ENCODE measurements at places on chromosomes 3 and 15. TPM values are rescaled to one million over a fixed set of nuclear protein-coding genes. Genes with fewer than 3 reads are reported as not detected.
A peak's percentile ranks its signal among the peaks of the same experiment; 100 is the strongest.

- peak overlapping the region; percentile 93 for H3K27ac ChIP-seq
- peaks cover 33% of the 10 kb centered on the region for H3K4me1 ChIP-seq
- DNase-seq: no peak
- H3K27me3 ChIP-seq: no peaks in the 10 kb centered on the region
Measured at GRCh38 chr3:197495059-197495455, 60.7 kb downstream of the BDH1 start.

DNA sequence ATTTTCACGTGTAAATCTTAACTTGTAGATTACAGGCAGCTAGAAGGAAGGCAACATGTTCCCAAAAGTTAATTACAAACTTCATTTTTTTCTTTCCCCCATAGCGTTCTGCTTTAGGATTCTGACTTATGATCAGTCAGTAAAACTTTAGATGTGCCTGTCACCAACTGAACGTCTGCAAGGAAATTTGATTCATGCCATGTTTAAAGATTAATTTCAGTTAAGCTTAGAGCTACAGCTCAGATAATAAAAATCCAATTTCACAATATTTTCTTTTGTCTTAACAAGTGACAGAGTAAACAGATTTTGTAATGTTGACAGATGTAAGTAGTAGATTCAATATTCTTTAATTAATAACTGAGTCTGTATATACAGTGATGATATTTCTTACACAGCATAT, 253.1 kb downstream of the NFKBIZ start:
- H3K4me1 ChIP-seq: peaks cover 12% of the 10 kb centered on the region
- no peaks in the 10 kb centered on the region for H3K36me3 ChIP-seq
- no peak overlapping the region for H3K4me3 ChIP-seq
- DNase-seq: no peak
- H3K27ac ChIP-seq: no peak overlapping the region

- peaks cover 36% of the 10 kb centered on the region for H3K36me3 ChIP-seq
- no peak overlapping the region for H3K4me3 ChIP-seq
- DNase-seq: no peak
Measured at GRCh38 chr3:184911570-184911969, 99.6 kb downstream of the VPS8 start.

DNA sequence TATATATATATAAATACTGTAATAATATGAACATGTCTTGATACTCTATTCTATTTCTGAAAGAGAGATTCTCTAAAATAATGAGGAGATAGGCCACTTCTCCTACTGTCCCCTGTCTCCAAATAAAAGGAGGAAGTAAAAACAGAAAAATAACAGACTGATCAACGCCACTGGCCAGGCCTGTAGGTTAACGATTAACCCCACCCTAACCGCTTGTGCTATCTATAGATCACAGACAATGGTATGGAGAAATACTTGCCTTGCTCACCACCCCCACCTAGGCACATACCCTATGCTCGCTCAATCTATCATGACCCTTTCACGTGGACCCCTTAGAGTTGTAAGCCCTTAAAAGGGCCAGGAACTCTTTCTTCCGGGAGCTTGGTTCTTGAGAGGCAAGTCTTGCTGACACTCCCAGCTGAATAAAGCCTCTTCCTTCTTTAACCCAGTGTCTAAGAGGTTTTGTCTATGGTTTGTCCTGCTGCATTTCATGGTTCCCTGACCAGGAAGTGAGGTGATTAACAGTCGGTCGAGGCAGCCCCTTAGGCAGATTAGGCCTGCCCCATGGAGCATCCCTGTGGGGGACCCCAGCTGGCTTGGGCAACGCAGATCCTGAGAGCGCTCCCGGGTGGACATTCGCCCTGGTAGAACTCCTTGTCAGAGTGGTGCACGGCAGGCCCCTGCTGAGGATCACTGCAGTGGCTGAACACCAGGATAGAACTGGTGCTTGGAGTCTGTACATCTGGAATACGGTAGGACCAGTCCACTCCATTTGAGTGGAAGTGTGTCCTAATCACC, 521.8 kb upstream of the CNTN3 start:
- DNase-seq: no peak
- H3K27me3 ChIP-seq: no peaks in the 10 kb centered on the region
- H3K36me3 ChIP-seq: no peaks in the 10 kb centered on the region

- no peaks in the 10 kb centered on the region for H3K27me3 ChIP-seq
- DNase-seq: no peak
- peaks cover 25% of the 10 kb centered on the region for H3K4me1 ChIP-seq
- H3K4me3 ChIP-seq: no peak overlapping the region
- H3K27ac ChIP-seq: peak overlapping the region; percentile 57
- H3K36me3 ChIP-seq: peaks cover 79% of the 10 kb centered on the region
Measured at GRCh38 chr3:172314591-172315160, 133.6 kb downstream of the GHSR start.

DNA sequence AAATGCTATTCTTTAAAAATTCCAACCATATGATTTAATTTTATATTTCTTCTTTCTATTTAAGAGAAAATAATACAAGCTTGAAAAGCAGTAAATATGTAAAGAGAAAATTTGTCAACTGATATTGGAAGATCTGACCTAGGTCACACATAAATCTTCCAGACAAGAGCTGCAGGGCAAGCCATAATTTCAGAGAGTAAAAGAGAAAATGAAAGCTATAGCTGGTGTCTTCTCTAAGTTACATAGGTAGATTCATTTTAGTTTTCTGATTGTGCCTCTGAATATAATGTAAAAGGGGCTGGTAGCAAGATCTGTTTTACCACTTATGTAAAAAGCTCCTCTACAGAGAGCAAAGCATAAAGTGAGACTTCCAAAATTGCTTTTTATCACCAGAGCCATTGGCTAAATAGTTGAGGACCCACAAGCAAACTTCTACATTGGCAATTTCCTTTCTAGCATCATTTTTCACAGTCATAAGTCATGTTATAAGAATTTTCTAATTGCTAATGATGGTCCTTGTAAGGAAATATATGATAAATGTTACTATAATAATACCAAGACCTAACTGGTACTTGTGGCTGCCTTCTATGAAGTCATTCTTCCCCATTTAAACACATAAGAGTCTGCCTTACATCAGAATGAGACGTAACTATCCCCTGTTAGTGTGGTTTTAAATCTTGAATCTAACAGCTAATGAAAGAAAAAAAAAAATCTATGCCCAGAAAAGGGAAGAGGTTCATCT, 80.8 kb upstream of the SKOR1 start:
- no peak for DNase-seq
- no peak overlapping the region for H3K4me3 ChIP-seq
- H3K36me3 ChIP-seq: no peaks in the 10 kb centered on the region
- H3K4me1 ChIP-seq: peaks cover 19% of the 10 kb centered on the region
- peak overlapping the region; percentile 89 for H3K27ac ChIP-seq

Gene CCR3
- total RNA-seq: not detected

Gene HYAL1
- 0.42 TPM for total RNA-seq

Gene KIF9
- 9.5 TPM for total RNA-seq

Gene BBX
- total RNA-seq: 73.2 TPM

Gene A4GNT
- total RNA-seq: not detected

Gene LOXL1
- 4.7 TPM for total RNA-seq

Gene BCL6
- total RNA-seq: 16.4 TPM
